Stimulated activated naive CD4-positive, alpha-beta T cell treated with Interleukin-2 at 50 U/mL for 16 hours (primary cell): ENCODE measurements at places on chromosomes 5 and 9.

DNA sequence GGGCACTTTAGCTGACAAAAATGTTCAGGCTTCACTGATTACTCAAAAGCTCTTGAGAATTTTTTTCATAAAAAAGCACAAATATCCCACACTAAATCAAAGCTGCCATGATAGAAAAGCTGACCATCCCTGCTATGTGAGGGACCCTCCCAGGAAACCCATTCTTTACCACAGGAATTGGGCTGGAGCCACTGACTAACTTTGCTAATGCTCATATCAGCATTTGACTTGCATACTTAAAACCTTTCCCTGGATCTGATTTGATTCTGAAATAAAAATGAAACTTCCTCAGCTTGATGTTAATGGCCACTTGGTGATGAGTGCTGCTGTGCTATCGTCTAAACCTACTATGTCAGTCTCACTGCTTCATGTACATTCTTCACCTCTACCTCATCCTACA lies 243.6 kb downstream of the PRELID2 start:
- no peak for DNase-seq

DNA sequence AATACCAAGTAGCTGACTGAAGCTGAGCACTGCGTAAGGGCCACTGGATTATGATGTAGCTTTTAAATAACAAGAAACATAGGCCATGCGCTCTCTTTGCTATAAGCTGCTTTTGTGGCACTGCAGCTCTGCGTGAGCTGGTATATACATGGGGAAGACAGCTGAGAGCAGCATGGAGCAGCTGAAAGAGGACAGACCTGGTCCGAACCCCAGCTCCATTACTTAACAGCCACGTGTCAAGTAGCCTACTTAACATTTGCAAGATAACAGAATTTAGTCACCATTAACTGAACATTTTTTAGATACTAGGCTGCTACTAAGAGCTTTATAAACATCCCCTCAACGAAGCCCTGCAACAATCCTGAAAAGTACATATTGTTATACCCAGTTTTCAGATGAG lies 69.3 kb downstream of the PTPN3 start:
- DNase-seq: no peak

DNA sequence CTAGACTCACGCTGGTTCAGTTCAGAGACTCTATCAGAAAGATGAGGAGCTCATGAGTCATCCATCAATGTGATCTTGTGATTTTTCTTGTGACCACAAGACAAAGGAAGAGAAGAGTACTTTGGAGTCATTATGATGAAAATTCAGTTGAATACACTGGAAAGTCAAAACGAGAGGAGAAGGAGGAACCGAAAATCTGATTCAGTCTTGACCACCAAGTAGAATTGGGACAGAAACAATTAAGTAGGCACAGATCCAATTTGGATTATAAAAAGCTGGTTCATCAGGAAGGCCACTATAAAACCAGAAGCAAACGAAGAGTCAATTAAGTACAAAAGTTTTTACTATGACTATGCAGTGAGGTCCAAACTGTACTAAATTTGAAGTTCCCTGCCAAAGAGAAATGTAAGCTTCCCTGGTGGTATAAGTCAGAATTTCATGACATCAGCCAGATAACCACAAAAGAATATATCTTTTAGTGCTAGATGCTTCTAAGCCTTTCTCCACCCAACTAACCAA lies 90.9 kb downstream of the THBS4 start:
- DNase-seq: peak; percentile 8

- DNase-seq: no peak
These were observed 103.4 kb upstream of the SPRY4 start for GRCh38 chr5:142428036-142428772.

GRCh38 chr5:94771742-94772141 lies 153.3 kb downstream of the SLF1 start:
- no peak for DNase-seq

DNA sequence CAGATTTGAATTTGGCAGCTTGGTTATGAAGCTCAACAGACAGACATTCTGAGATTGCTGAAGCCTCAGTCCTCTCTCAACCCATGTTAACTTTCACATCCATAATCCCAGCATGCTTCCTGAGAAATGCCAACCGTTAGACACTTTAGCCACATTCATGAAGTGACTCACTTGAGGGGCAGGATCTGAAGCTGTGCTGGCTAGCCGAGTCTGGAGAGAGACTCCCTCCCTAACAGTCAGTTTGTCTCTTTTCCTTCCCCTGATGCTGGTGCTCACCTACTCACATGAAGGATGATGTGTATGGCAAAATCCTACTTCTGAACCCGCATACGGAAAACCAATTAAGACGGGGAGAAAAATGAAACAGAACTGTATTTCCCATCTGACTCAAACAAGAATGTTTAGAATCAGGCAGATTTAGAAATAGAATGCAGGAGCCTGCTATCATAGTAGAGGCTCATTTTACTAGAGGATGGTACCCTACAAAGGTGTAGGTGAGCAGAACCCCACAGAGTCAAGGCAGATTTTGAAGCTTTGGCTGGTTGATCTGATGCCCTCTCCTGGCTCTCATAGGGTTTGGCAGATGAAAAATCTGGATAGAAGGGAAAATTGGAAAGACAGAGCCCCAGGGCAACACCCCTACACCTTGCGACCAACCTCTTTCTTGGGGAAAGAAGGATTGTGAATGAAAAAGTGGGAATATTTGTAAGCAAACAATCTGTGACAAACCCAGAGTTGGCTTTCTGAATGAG lies 150.9 kb upstream of the LHFPL2 start:
- no peak for DNase-seq

GRCh38 chr9:126671381-126671831 lies 57.7 kb downstream of the LMX1B start:
- DNase-seq: no peak
